ENCODE measurements at places on chromosomes 4 and X.

- DNase-seq: peak; percentile 80
Measured at GRCh38 chr4:101400096-101400495, 52.8 kb upstream of the PPP3CA start.

DNA sequence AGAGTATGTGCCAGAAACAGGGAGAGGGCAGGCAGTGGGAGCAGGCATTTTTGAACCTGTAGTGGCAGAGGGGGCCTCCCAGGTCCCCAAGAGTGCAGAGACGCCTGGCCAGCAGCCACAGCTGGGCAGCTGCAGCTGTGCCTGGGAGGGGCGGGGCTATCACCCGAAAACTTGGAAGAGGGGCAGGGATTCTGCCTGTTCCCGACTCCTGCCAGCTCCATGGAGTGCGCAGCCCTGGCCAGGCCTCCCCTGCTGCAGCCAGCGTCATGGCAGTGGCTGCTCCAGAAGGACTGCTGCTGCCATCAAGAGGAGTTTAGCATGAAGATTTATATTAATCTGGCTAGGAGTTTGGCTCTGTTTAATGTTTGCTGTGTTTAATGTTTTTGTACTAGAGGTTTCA is 532.1 kb upstream of the PITX2 start:
- DNase-seq: no peak

GRCh38 chrX:78140206-78140605 is 756 bp upstream of the TAF9B start:
- no peak for DNase-seq

- DNase-seq: no peak
Measured at GRCh38 chr4:111228396-111228795, 605.5 kb upstream of the PITX2 start.

DNA sequence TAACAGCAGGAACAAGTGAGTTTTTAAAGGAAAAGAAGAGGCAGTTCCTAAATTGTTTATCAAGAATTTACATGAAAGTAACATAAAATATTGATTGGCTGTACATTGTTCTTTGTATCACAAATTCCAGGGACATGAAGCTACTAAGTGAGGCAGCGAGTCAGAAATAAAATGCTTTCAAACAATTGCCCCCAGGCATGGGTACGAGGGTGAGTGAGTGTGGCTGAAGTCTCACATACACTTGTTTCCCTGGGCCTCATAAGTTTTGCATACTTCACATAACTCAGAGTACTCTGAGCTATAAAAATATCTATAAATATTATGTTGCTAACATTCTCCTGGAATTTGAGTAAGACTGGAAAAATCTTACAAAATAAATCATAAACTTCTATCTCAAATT is 511.6 kb upstream of the PRKX start:
- no peak for DNase-seq

- DNase-seq: no peak
Measured at GRCh38 chrX:49977319-49978090, 55.1 kb downstream of the CLCN5 start.

GRCh38 chr4:128060121-128060698 is 902 bp upstream of the LARP1B start:
- DNase-seq: peak; percentile 12

All from cardiac fibroblast (primary cell).